Spleen (tissue), 13 donors: ENCODE measurements at places on chromosomes 3 and 15. TPM values are rescaled to one million over a fixed set of nuclear protein-coding genes. Genes with fewer than 3 reads are reported as not detected.

- no peaks in the 10 kb centered on the region for H3K27me3 ChIP-seq
- H3K36me3 ChIP-seq: no peaks in the 10 kb centered on the region
- peak overlapping the region; percentile 32 for H3K27ac ChIP-seq
- H3K4me1 ChIP-seq: peaks cover 58% of the 10 kb centered on the region
These were observed 42.9 kb downstream of the PCSK6 start for GRCh38 chr15:101446518-101447167.

ADAMTS7 gene
- 0.47 TPM for polyA plus RNA-seq

GRCh38 chr3:194486540-194487288, at the start of gene ATP13A3:
Gene ATP13A3, minus strand, starts transcription at chr3:194487002. Its CDS starts 24,812 bp downstream, at chr3:194462190.
- peak within 1 kb of the TSS; percentile 78 for H3K27ac ChIP-seq
- peak; percentile 98 for DNase-seq
- no peaks in the 10 kb centered on the region for H3K27me3 ChIP-seq
- peaks cover 70% of the 10 kb centered on the region for H3K4me1 ChIP-seq
- H3K36me3 ChIP-seq: no peaks in the 10 kb centered on the region

DNA sequence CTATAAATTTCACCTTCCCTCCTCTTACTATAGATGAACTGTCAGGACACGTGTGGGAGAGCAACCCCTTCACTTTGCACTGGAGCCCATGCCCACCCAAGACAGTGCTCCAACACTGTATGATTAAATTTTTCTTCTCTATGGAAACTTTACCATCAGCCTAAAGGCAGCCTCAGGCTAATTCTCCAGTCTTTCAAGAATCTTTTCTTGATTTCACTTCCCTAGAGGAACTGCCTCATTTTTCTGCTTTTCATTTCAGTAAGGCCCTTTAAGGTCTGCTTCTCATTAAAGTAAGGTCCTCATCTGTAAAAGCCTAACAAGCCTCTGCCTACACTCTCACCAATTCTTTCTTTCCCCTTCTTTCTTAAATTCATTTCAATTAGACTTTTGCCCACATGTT, 137.3 kb downstream of the KCNMB2 start:
- no peak overlapping the region for H3K27ac ChIP-seq
- no peak for DNase-seq
- H3K4me1 ChIP-seq: no peaks in the 10 kb centered on the region
- no peaks in the 10 kb centered on the region for H3K36me3 ChIP-seq

GRCh38 chr15:70852501-70853317, 1.2 kb downstream of the LARP6 start:
- no peak overlapping the region for H3K4me3 ChIP-seq
- peaks cover 69% of the 10 kb centered on the region for H3K27me3 ChIP-seq
- no peak for DNase-seq
- H3K4me1 ChIP-seq: no peaks in the 10 kb centered on the region
- no peaks in the 10 kb centered on the region for H3K36me3 ChIP-seq

- no peak overlapping the region for H3K27ac ChIP-seq
- H3K27me3 ChIP-seq: no peaks in the 10 kb centered on the region
- DNase-seq: no peak
- no peaks in the 10 kb centered on the region for H3K36me3 ChIP-seq
- no peak overlapping the region for H3K4me3 ChIP-seq
These were observed 589.6 kb downstream of the PDCD6IP start for GRCh38 chr3:34387826-34388564.

KBTBD8 gene
- 10.2 TPM for polyA plus RNA-seq

SH2D7 gene
- polyA plus RNA-seq: not detected

DNA sequence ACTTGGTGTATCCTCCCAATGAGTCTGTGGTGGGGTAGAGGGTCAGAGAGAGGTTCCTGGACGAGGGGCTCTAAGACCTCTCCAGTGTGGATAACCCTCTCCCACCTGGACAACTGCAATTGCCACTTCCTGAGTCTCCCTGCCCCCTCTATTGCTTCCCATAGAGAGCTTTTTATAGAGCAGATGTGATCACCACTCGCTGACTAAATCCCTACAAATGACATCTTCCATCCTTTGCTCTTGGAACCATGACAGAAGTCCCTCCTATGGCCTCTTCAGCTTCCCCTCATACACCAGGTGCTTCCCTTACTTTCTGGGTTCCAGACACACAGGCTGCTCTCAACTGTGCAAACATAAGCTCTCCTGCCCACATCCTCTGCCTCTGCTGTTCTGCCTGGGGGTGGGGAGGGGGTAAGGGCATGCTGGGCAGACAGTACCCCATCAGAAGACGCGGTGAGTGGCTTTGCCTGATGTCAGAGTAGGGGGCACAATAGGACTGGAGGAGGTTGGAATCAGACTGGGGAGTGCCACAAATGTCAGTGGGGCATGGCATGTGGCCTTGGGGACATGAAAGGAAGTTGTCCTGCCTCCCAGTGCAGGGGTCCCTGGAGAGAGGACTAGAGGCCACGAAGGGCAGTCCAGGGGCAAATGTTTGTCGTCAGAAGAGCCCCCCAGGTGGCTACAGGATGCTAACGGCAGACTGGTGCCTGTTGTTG, 15.2 kb downstream of the ITIH3 start:
- H3K4me3 ChIP-seq: no peak overlapping the region
- no peaks in the 10 kb centered on the region for H3K27me3 ChIP-seq
- H3K27ac ChIP-seq: no peak overlapping the region
- no peak for DNase-seq
- H3K36me3 ChIP-seq: no peaks in the 10 kb centered on the region

GRCh38 chr3:40869013-40869412, 330.3 kb upstream of the CTNNB1 start:
- no peak overlapping the region for H3K4me3 ChIP-seq
- H3K27me3 ChIP-seq: no peaks in the 10 kb centered on the region
- H3K36me3 ChIP-seq: no peaks in the 10 kb centered on the region
- no peak for DNase-seq

- H3K4me3 ChIP-seq: no peak overlapping the region
- H3K36me3 ChIP-seq: no peaks in the 10 kb centered on the region
- no peak for DNase-seq
These were observed 973.9 kb downstream of the FHIT start for GRCh38 chr3:60277361-60277800.

DZIP1L gene
- 0.85 TPM for polyA plus RNA-seq

GRCh38 chr15:49810720-49811119, 189.9 kb downstream of the DTWD1 start:
- H3K27ac ChIP-seq: no peak overlapping the region
- no peak overlapping the region for H3K4me3 ChIP-seq
- H3K36me3 ChIP-seq: no peaks in the 10 kb centered on the region
- H3K27me3 ChIP-seq: no peaks in the 10 kb centered on the region
- H3K4me1 ChIP-seq: no peaks in the 10 kb centered on the region
- DNase-seq: no peak

ITGB5 gene
- 9.8 TPM for polyA plus RNA-seq

- H3K27me3 ChIP-seq: no peaks in the 10 kb centered on the region
- H3K4me3 ChIP-seq: no peak overlapping the region
- H3K4me1 ChIP-seq: no peaks in the 10 kb centered on the region
- DNase-seq: no peak
These were observed 546.2 kb downstream of the TUSC7 start for GRCh38 chr3:117255736-117256135.

DNA sequence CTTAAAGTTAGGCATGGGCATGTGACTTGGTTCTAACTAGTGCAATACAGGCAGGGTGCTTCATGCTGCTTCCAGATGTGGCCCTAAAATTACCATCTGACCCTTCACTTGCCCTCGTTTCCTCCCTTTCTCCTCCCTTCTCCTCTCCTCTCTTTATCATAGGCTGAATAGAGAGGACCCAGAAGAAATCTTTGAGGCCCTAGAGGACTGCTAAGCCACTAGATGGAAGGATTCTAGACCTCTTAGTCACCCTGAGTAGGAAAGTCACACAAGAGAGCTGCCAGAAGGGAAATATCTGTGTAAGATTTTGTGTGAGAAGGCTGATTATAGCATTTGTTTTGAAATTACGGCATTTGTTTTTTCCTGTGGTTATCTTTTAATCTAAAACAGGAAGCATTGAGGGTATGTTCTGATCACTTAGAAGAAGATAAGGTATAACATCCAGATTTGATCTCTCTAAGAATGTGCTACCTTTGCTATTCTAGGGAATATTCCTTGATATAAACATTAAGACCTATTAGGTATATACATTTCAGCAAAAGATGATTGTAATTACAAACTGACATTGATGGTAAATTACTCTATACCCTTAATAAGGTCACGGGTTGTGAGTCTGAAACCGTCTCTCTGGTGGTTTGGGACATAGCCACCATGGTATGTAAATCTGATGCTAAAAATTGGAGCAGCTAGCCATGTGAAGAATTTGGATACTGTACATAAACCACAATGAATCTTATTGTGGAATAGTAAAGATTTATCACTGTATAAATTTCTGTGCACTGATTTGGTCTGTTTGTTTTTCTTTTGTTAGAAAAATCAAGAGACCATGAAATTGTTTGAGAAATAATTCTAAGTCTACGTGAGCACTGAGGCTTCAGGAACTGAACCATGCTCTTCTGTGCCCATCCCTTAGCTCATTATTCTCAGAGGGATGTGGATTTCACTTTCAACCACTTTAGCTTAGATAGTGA, 84.1 kb downstream of the TP63 start:
- no peaks in the 10 kb centered on the region for H3K27me3 ChIP-seq
- no peak overlapping the region for H3K27ac ChIP-seq
- no peaks in the 10 kb centered on the region for H3K4me1 ChIP-seq
- H3K4me3 ChIP-seq: no peak overlapping the region
- no peak for DNase-seq
- no peaks in the 10 kb centered on the region for H3K36me3 ChIP-seq

DNA sequence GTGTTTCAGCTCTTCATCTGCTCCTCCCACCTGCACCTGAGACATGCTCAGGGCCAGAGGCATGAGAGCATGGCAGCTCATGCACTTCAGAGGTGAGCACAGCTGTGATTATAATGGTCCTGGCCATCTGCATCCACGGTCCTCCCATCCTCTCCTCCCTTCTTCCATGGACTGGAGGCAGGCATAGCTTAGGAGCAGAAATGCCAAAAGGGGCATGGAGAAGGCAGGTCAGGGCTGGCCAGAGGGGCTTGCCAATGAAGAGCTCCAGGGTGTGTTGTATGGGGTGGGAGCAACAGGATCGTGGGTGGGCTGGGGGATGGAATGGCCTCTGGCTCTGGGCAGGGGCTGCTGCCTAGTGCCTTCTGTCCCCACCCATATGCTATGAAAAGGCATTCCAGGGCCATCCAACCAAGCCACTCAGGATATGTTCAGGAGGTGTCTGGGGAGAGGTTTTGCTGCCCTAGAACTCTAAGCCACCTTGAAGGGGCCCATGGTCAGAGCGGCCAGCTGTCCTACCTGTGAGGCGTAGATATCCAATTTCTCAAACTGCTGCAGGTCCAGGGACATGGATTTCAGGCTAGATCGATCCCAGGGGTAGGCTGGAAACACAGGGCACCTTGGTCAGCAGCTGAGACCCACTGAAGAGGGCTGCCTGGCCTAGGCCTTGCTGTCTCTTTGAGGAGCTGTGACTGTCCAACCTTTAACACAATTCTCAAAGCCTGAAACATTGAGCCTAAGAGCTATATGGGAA, 26.1 kb downstream of the KY start:
- H3K4me1 ChIP-seq: peaks cover 6% of the 10 kb centered on the region
- no peaks in the 10 kb centered on the region for H3K36me3 ChIP-seq
- no peak for DNase-seq
- no peaks in the 10 kb centered on the region for H3K27me3 ChIP-seq

DNA sequence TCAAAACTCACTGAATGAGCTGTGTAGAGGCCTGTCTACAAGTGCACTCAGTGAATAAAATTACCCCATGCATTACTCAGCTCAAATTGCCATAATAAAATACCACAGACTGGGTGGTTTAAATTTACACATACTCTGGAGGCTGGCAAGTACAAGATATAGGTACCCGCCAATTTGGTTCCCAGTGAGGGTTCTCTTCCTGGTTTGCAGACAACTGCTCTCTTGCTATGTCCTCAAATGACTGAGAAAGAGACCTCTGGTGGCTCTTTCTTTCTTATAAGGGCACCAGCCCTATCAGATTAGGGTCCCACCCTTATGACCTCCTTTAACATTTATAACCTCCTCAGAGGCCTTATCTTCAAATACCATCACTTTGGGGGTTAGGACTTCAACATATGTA, 237.0 kb downstream of the CPNE4 start:
- no peak overlapping the region for H3K27ac ChIP-seq
- peaks cover 13% of the 10 kb centered on the region for H3K27me3 ChIP-seq
- H3K4me3 ChIP-seq: no peak overlapping the region
- H3K4me1 ChIP-seq: peaks cover 18% of the 10 kb centered on the region
- no peaks in the 10 kb centered on the region for H3K36me3 ChIP-seq
- DNase-seq: no peak

ACY1 gene
- polyA plus RNA-seq: 29.2 TPM

GRCh38 chr3:197006860-197007259, 22.8 kb downstream of the MELTF start:
- H3K27ac ChIP-seq: no peak overlapping the region
- H3K27me3 ChIP-seq: no peaks in the 10 kb centered on the region
- H3K4me1 ChIP-seq: peaks cover 15% of the 10 kb centered on the region
- DNase-seq: no peak
- no peaks in the 10 kb centered on the region for H3K36me3 ChIP-seq

- no peaks in the 10 kb centered on the region for H3K27me3 ChIP-seq
- no peak for DNase-seq
- H3K4me1 ChIP-seq: no peaks in the 10 kb centered on the region
- no peak overlapping the region for H3K4me3 ChIP-seq
These were observed 425.8 kb downstream of the ERC2 start for GRCh38 chr3:56042326-56042951.

GRCh38 chr15:88623061-88623460, 1.9 kb downstream of the AEN start:
- H3K4me3 ChIP-seq: peak overlapping the region; percentile 100
- peak overlapping the region; percentile 99 for H3K27ac ChIP-seq
- H3K4me1 ChIP-seq: peaks cover 66% of the 10 kb centered on the region
- no peak for DNase-seq

DNA sequence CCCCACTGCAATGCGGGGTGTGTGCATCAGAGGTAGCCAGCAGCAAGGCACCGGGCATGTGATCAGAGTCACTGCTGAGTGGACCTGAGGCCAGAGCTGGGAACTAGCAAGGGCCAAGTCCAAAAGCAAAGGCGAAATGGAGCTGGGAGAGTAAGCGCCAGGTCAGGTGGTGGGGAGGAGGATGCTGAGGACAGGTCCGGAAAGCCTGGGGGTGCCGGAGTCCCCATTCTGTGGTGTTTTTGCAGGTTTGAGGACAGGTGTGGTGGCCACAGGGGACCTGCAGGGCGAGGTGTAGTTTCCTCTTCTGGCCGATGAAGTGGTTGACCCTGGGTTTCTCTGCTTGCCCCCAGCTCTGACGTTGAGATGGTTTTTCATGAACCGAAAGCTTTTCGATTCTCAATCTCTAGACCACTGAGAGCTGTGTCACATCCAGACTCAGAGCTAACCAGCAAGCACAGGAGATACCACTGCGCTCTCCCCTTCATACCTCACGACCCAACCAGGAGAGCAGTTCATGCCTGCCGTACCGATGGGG, 35.0 kb upstream of the HES1 start:
- no peak overlapping the region for H3K27ac ChIP-seq
- no peak for DNase-seq
- H3K4me3 ChIP-seq: no peak overlapping the region
- no peaks in the 10 kb centered on the region for H3K36me3 ChIP-seq

DNA sequence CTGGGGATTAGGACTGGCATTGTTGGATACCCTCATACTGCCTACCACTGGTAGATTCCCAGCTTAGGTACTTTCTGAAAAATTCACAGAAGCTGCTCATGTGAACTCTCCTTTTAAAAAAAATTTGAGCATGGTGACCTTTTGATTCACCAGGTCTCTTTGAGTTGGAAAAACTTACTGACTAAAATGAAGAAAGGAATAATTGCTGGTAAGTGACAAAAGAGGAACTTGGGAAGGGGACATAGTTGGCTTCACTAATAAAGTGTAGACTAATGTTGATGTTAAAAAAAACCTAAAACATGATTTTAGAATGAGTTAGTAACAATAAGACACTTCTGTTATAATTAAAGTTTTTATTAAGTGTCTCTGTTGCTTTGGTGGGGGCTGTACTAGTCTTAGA, 8.6 kb downstream of the VPS8 start:
- no peak for DNase-seq
- H3K27ac ChIP-seq: no peak overlapping the region
- H3K27me3 ChIP-seq: no peaks in the 10 kb centered on the region
